ENCODE measurements at places on chromosomes 11 and 22. TPM values are rescaled to one million over a fixed set of nuclear protein-coding genes. Genes with fewer than 3 reads are reported as not detected.

DNA sequence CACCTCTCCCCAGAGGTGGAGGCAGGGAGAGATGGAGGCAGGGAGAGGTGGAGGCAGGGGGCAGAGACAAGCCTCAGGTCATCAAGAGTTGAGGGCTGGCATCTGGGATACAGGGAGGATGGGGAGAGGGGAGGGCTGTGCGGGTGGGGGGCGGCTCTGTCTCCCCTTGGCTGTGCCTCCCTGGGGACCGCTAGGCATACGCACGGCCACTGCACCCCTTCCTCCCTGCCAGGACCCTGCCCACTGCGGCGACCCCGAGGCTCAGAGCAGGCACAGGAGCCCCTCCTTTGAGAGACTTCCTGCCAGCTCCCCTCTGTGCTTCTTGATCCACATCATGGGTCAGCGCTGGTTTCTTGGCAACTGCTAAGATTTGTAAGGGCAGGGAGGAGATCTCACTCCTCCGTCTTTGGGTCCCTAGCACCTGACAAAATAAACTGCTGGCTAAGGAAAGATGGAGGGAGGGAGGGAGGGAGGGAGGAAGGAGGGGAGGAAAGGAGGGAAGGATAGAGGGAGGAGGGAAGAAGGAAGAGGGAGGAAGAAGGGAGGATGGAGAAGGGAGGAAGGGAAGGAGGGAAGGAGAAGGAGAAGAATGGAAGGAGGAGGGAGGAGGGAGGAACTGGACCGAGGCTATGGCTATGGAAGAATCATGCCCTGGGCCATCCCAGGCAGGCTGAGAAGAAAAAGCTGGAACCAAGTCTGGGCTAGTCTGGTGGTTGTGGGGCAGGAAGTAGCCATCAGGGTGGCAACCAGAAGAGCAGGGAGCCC lies 18.5 kb downstream of the PRR33 start:
- no peaks in the 10 kb centered on the region for H3K4me1 ChIP-seq
- H3K36me3 ChIP-seq = no peaks in the 10 kb centered on the region
- H3K4me3 ChIP-seq = no peak overlapping the region

GRCh38 chr11:120432056-120433018 lies 79.2 kb upstream of the GRIK4 start:
- no peaks in the 10 kb centered on the region for H3K27me3 ChIP-seq
- DNase-seq = no peak
- no peak overlapping the region for H3K27ac ChIP-seq
- H3K36me3 ChIP-seq = no peaks in the 10 kb centered on the region
- no peak overlapping the region for H3K4me3 ChIP-seq

GRCh38 chr11:16337421-16338213 lies 18.7 kb downstream of the SOX6 start:
- no peak for DNase-seq
- no peaks in the 10 kb centered on the region for H3K27me3 ChIP-seq
- H3K4me1 ChIP-seq = peaks cover 2% of the 10 kb centered on the region
- no peaks in the 10 kb centered on the region for H3K36me3 ChIP-seq

GRCh38 chr11:33772870-33773269 lies 1.4 kb downstream of the FBXO3 start:
- H3K4me1 ChIP-seq = peaks cover 10% of the 10 kb centered on the region
- H3K27me3 ChIP-seq = peaks cover 33% of the 10 kb centered on the region
- H3K27ac ChIP-seq = no peak overlapping the region
- no peak for DNase-seq

- no peak for DNase-seq
- H3K4me3 ChIP-seq = no peak overlapping the region
- peaks cover 44% of the 10 kb centered on the region for H3K27me3 ChIP-seq
Measured at GRCh38 chr11:2537896-2538724, 93.3 kb downstream of the KCNQ1 start.

DNA sequence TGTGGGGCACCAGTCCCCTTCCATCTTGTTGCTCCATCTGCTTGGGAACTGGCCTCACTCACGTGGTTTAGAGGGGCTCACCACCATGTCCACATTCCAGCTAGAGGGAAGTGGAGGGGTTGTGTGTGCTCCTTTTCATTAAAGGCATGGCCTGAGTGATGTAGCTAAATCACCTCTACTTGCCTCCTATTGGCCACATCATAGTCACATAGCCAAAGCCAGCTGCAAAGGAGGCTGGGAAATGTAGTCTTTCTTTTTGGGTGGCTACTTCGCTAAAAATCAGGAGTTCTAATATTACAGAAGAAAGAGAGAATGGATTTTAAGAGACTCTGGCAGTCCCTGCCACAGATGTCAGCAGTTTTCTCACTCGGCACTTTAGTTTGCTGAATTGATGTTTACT lies 63.0 kb upstream of the ALX4 start:
- no peak overlapping the region for H3K4me3 ChIP-seq
- no peaks in the 10 kb centered on the region for H3K27me3 ChIP-seq
- peak; percentile 16 for DNase-seq
- no peaks in the 10 kb centered on the region for H3K4me1 ChIP-seq

- DNase-seq = no peak
- H3K36me3 ChIP-seq = no peaks in the 10 kb centered on the region
- no peak overlapping the region for H3K27ac ChIP-seq
- H3K4me1 ChIP-seq = peaks cover 14% of the 10 kb centered on the region
Measured at GRCh38 chr11:26951809-26952515, 42.0 kb upstream of the FIBIN start.

GRCh38 chr11:63862923-63863322 lies 24.0 kb downstream of the MARK2 start:
- no peak for DNase-seq
- peaks cover 13% of the 10 kb centered on the region for H3K4me1 ChIP-seq
- no peaks in the 10 kb centered on the region for H3K27me3 ChIP-seq
- peak overlapping the region; percentile 57 for H3K27ac ChIP-seq

DNA sequence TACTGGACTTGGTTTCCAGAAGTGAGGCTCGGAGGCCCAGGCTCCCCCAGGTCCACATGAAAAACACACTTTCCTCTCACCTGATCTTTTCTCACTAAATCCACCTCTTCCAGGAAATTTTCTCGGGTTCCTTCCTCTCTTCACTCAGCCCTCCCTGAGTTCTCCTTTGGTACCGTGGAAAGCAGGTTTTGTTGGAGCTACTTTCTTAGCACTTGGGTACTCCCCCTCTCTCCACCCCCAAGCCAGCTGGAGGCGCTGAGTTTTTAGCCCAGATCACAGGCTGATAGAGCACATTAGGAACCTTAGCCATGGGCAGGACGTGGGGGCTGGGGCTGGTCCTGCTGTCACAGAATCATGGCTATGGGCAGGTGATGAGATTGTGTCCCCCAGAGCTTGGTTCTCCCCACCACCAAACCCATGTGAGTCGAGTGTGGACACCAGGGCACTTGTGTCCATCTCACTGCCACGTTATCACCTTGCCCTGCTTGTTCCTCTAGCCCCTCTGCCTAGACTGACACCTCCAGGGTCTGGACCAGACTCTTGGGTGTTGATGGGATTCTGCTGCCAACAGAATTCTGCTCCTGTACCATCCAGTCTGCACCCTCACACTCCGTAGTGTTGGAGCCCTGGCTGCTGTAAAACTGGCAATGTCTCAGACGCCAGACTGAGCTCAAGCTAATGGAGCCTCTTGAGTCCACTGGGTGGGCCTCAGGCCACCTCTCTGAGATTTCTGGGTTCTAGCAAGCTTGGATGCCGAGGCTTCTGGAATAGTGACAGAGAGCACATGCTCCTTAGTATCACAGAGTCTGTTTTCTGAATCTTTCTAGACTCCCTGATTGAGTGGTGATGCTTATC lies 74.9 kb upstream of the NARS2 start:
- no peak overlapping the region for H3K4me3 ChIP-seq
- H3K27ac ChIP-seq = no peak overlapping the region
- H3K36me3 ChIP-seq = no peaks in the 10 kb centered on the region
- no peak for DNase-seq

- H3K36me3 ChIP-seq = no peaks in the 10 kb centered on the region
- H3K27me3 ChIP-seq = no peaks in the 10 kb centered on the region
- no peak overlapping the region for H3K4me3 ChIP-seq
- no peaks in the 10 kb centered on the region for H3K4me1 ChIP-seq
- H3K27ac ChIP-seq = no peak overlapping the region
- DNase-seq = no peak
Measured at GRCh38 chr11:30049214-30049613, 32.4 kb upstream of the KCNA4 start.

DNA sequence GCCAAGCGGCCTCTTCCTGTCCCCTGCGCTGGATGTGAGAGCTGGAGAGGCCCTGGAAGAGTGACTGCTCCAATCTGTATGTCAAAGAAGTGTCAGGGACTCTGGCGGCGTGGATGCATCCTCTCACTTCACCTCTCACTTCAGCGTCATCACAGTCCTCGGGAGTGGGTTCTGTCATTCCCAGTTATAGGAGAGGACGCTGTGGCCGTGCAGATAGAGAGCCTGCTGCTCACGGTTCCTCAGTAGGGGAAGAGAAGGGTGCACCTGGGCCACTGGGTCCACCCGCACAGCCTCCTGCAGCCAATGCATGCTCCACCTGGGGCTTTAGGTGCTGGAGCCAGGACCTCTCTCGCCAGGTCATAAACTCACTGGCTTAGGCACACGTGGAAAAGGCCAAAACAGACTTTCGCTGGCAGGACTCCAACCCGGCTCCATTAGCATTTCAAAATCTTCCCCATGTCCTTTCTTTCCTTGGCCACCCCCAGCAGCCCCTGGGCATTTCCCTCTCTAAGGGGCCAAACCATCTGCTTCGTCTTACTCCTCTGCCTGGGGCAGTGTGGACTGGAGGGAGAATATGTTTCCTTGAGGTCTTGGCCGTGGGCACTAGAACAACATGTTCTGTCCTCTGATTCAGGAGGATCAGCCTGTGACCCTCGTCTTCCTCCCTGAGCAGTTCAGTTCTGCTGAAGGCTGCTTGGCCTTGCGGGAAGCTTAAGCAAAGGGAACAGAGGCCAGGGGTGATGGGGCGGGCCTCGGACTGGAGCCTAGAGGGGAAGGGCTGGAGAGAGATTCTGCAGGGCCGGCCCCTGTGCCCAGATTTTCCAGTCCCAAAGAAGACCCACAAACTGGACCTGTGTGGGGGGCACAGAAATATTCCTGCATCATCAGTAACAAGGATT lies 57.8 kb downstream of the ST14 start:
- H3K36me3 ChIP-seq = no peaks in the 10 kb centered on the region
- H3K4me3 ChIP-seq = no peak overlapping the region
- no peak overlapping the region for H3K27ac ChIP-seq
- no peak for DNase-seq

GRCh38 chr11:31819621-31820437 lies 8.7 kb upstream of the PAX6 start:
- peak; percentile 80 for DNase-seq
- peak overlapping the region; percentile 32 for H3K4me3 ChIP-seq
- no peaks in the 10 kb centered on the region for H3K36me3 ChIP-seq

DNA sequence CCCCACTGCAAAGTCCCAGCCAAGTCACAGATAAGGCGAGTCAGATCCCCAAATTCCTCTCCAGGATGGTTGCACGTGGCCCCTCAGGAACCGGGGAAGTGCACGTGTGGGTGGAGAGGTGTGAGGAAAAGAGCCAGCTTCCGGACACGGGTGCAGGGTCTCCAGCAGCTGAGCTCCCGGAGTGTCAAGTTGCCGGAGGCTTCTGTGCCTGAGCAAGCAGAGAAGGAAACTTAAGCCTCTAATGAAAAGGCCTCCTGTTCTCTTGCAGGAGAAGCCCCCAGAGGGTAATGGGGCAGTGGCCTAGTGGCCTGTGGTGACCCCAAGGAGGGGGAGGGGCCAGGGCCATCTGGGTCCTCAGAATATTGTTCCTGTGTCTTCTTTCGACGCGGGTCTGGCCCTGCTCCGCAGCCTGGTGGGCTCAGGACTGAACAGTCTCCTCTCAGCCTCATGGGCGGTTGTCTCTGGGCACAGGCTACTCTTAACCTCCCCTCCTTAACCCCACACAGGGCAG lies 147.9 kb downstream of the FEZ1 start:
- no peak overlapping the region for H3K4me3 ChIP-seq
- H3K4me1 ChIP-seq = peaks cover 64% of the 10 kb centered on the region
- peak; percentile 92 for DNase-seq
- peak overlapping the region; percentile 94 for H3K27ac ChIP-seq

DNA sequence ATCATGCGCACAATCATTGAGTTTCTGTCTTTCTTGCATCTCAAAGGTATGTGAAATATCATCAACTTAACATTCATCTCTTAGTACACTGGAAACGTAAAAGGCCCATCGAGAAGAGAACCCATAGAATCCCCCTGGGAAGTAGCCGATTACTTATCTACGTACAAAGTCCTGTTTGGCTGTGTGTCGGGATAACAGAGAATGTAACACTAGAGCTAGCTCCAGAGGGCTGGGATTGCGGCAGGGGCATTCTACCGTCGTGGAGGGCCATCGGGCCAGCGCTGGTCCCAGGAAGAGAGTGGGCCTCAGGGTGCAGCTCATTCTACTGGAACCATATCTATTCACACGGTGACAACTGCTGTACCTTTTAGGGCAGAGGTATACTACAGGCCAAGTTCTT lies 4.5 kb downstream of the GAL start:
- no peaks in the 10 kb centered on the region for H3K36me3 ChIP-seq
- no peak for DNase-seq
- no peak overlapping the region for H3K27ac ChIP-seq
- H3K4me1 ChIP-seq = peaks cover 15% of the 10 kb centered on the region
- H3K27me3 ChIP-seq = peaks cover 60% of the 10 kb centered on the region

GRCh38 chr11:122150216-122151124 lies 34.5 kb upstream of the BLID start:
- no peaks in the 10 kb centered on the region for H3K27me3 ChIP-seq
- H3K4me1 ChIP-seq = peaks cover 4% of the 10 kb centered on the region
- no peak overlapping the region for H3K27ac ChIP-seq
- H3K4me3 ChIP-seq = no peak overlapping the region

GRCh38 chr11:102142333-102142732 lies 32.1 kb downstream of the YAP1 start:
- peaks cover 15% of the 10 kb centered on the region for H3K4me1 ChIP-seq
- H3K4me3 ChIP-seq = no peak overlapping the region
- H3K27me3 ChIP-seq = no peaks in the 10 kb centered on the region
- no peaks in the 10 kb centered on the region for H3K36me3 ChIP-seq

DNA sequence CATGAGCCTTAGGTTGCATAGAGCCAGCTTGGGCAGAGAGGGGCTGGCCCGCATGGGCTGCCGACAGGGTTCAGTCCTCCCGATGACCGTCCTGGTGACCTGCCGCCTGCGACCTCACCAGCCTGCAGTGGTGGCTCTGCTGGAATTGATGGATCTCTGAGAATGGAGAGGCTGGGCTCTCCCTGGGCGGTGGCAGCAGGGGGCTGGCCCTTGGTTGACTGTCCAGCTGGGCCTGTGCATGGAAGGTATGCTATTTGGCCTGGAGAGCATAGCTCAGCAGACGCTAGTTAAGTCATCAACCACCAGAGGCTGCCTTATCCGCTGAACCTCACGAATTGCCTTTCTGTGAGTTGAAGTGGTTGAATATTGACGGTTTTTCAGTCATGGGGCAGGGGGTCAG lies 19.7 kb downstream of the GRAMD4 start:
- no peaks in the 10 kb centered on the region for H3K36me3 ChIP-seq
- no peak overlapping the region for H3K4me3 ChIP-seq
- H3K4me1 ChIP-seq = peaks cover 20% of the 10 kb centered on the region
- H3K27ac ChIP-seq = no peak overlapping the region

Gene KRTAP5-7
- not detected for total RNA-seq

Gene SUN2
- total RNA-seq = 16.2 TPM

Gene RASSF10
- total RNA-seq = 2.9 TPM

Gene CNTN5
- total RNA-seq = 0.19 TPM

Gene HTR3B
- not detected for total RNA-seq

Gene CYTH4
- total RNA-seq = not detected

Gene KCNJ1
- 0.41 TPM for total RNA-seq

Gene ABTB2
- 0.84 TPM for total RNA-seq

Gene INCENP
- 73.9 TPM for total RNA-seq

Gene ROBO4
- total RNA-seq = not detected

All from neural progenitor cell (in vitro differentiated cells).